Activated CD4-positive, alpha-beta T cell treated with anti-CD3 and anti-CD28 coated beads, Interleukin-2, Interleukin-6, amounts not matched to agents 100 ng/mL and 50 ng/mL, durations not matched to agents 16 hours and 8 hours (primary cell): ENCODE measurements at places on chromosomes 3 and 15.
A peak's percentile ranks its signal among the peaks of the same experiment; 100 is the strongest.

GRCh38 chr3:47412453-47412756, 31.6 kb downstream of the PTPN23 start:
- DNase-seq = no peak

DNA sequence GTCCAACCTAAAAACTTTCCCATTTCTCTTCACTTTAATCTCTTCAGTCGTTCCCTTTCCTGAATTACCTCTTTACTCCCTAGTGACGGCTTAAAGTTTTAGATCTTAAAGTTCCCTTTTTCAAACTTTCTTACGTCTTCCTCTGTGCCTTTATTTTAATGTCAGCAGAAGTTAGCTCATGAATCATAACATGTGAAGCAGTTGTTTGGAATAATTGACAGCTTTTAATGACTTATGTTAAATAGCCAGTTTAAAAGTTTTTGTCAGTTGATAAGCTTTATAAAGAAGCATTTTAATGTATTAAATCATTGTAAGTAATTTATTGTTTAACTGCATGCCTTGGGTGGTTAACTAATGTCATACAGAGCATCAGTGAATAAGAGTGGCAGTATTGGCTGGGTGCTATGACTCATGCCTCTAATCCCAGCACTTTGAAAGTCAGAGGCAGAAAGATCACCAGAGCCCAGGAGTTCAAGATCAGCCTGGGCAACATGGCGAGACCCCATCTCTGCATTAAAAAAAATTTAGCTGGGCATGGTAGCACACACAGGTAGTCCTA, 33.9 kb downstream of the PIK3CA start:
- peak; percentile 31 for DNase-seq

DNA sequence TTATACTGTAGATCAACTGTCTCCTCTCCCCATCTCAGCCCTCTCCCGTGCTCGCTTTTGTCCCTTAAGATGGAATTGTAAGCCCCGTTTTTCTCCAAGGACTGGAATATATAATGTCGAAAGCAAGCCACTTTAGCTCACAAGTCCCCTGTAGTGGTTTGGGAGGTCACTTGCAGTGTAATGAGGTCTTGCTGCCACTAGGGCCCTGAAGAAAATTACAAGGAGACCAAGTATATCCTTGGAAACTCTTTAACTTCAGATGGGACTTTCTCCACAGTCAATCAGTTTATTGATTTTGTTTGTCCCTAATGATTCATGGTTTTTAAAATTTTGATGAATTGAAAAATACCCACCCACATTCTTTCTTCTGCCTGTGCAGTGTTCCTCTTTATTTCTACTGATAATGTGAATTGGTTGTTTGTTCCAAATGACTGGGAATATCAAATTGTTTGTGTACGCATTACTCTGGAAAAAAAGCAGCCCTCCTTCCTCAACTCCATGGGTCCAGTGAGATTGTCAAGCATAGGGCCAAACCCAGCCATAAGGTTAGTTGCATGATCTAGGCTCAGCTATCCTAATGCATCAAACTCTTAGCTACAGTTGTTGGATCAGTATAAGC, 294.8 kb downstream of the MCTP2 start:
- DNase-seq = no peak

GRCh38 chr3:140917772-140918171, 23.9 kb upstream of the SLC25A36 start:
- no peak for DNase-seq

- DNase-seq = peak; percentile 34
Observed at GRCh38 chr15:37891766-37892368, 42.6 kb upstream of the TMCO5A start.

GRCh38 chr15:37289109-37289765, 188.9 kb upstream of the MEIS2 start:
- no peak for DNase-seq

GRCh38 chr3:110344487-110344886, 727.1 kb upstream of the NECTIN3 start:
- DNase-seq = no peak

GRCh38 chr3:52218937-52219650, 6.4 kb downstream of the TLR9 start:
- no peak for DNase-seq

DNA sequence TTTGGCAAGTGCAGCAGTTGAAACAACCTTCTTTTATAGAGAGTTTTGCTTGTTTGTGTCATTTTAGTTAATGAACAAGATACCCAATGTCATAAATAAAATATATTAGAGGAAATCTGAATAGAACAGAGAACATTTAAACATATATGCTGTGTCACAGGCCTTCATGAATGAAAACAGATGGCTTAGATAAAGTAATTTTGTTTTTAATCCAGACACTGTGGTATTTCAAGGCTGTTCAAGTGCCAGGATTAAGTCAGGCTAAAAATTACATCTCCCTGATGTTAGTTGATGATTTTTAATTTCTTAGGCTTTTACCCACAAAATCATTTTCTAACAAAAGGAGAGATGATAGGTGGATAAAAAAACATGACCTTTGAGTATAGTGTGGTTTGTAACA, 4.9 kb upstream of the ACKR4 start:
- DNase-seq = no peak

- DNase-seq = no peak
Observed at GRCh38 chr3:90055666-90056065, 948.2 kb downstream of the EPHA3 start.

- DNase-seq = no peak
Observed at GRCh38 chr3:13516760-13517135, 32.2 kb upstream of the FBLN2 start.

GRCh38 chr15:78101423-78102105, 9.2 kb downstream of the SH2D7 start:
- no peak for DNase-seq

DNA sequence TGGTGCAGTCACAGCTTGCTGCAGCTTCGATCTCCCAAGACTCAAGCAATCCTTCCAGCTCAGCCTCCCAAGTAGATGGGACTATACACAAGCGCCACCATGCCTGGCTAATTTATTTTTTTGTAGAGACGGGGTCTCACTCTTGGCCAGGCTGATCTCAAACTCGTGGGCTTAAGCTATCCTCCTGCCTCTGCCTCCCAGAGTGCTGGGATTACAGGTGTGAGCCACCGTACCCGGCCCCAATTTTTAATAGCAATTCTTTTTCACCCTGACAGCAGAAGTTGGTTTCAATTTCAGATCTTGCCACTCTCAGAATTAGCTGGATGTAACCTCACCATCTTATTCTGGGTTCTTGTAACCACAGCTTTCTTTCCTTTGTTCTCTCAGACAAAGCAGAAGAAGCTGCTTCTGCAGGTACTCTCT, 64.8 kb downstream of the TRIM71 start:
- peak; percentile 82 for DNase-seq

DNA sequence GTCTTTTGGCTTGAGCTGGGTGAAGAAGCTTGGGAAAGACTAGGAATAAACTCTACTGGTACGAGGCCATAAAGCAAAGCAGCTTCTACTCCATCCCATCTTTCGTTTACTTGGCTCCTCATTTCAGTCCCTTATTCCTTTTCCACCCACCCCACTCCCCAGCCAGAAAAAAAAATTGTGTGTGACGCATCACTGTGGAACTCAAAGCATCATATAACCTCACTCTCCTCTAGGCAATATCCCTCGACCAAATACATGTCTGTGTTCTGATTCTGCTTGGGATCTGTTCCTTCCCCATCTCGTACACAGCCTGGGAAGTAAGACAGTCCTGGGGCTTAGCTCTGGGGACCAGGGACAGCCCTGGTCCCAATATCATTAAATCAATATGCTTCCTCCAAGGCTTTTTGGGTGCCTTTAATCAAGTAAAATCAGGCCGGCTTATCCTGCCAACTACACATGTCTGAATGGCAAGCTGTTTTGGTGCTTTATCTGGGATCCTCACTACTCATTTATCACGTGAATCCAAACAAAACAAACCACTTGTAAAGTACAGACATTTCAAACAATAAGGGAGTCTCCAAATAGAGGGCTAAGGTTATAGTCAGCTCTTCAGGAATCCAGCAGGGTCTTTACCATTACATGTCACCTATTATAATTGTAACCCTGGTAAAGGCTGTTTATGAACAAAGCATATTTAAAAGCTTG, 74.9 kb upstream of the ZBED2 start:
- no peak for DNase-seq

GRCh38 chr3:103963599-103963998, 1403.1 kb upstream of the ALCAM start:
- no peak for DNase-seq

- DNase-seq = no peak
Observed at GRCh38 chr3:142647856-142648255, 51.7 kb downstream of the PLS1 start.

DNA sequence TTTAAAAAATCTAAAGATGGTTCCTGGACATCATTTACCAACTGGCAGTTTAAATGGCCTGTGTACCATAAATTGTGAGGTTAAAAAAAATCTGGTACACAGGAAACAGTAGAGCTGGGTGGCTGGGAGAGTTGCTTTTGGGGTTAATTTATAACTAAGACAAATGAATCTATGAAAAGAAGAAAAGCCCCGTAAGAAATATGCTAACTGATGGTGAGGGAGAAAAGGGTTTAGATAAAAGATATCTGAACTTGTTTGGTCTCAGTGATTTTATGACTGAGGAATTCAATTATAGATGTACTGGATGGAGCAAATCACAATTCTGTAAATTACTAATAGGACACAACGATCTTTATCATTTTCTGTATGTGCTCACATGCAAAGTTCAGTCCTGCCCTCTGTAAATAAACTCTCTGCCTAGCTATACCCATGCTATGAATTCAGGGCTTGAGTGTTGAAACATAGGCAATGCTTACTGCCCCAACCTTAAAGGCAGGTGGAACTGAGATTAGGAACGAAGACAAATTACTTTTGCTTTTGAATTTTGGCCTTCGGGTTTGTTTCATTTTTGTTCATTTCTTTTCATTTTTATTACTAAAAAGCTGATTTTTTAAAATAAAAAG, 28.0 kb downstream of the PPARG start:
- no peak for DNase-seq

DNA sequence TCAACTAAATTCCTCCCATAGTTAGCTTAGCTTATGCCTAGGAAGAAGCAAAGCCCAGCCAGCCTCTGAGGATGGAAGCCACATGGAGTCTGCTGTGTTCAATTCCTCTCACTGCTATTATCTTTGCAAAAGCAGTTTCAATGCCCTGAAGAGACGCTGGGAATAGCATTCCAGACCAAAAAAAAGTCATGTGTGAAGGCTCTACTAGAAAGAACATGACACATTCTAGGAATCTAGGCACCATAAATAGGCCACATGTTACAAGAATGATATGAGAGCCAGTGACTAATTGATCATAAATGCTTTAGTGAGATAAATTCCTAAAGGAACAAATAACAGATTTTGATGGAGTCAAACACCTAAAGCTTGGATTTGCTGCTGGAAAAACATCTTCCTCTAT, 800.8 kb downstream of the TUSC7 start:
- DNase-seq = no peak

DNA sequence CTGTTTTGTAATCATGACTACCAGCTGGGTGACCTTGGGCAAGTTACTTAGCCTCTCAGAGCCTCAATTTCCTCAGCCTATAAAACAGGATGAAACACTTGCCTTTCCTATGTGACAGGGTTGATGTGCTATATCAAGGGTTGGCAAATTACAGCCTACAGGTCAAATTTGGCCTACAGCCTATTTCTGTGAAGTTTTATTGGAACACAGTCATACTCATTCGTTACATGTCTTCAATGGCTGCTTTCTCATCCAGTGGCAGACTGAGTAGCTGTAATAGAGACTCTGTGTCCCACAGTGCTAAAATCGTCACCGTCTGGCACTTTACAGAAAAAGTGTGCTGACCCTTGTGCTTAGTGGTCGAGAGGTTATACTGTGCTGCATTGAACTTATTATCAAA, 16.6 kb downstream of the ABHD6 start:
- no peak for DNase-seq

GRCh38 chr15:34808016-34808415, 12.7 kb upstream of the ACTC1 start:
- no peak for DNase-seq

- DNase-seq = no peak
Observed at GRCh38 chr3:151483961-151484520, 23.2 kb upstream of the IGSF10 start.
